NCI-H1048 (cell line): ENCODE measurements at places on chromosomes 11 and 22.

DNA sequence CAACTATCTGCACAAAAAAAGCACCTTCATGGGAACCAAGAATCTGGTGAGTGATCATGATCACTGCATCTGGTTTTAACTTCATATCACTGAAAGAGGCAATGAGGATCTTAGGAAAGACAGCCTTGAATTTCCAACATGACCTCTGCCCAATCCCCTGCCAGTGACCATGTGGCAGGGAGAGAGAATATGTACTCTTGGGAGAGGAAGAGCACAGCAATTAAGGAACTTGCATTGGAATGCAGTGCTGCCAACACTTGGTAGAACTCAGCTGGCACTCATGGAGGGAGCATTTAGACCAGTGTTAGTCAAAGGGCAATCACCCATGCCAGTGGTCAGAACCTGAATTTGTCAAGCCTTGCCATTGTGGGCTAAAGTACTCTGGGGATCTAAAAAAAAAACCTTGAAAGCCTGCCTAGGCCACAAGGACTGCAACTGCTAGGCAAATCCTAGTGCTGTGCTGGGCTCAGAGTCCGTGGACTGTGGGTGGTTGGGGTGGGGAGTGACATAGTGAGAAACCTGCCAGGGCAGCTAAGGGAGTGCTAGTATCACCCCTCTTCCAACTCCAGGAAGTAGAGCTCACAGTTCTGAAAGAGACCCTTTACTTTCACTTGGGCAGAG, 23.1 kb downstream of the JRKL start:
- no peak for DNase-seq

- no peak for DNase-seq
These were observed 12.9 kb downstream of the MPEG1 start for GRCh38 chr11:59199546-59200422.

DNA sequence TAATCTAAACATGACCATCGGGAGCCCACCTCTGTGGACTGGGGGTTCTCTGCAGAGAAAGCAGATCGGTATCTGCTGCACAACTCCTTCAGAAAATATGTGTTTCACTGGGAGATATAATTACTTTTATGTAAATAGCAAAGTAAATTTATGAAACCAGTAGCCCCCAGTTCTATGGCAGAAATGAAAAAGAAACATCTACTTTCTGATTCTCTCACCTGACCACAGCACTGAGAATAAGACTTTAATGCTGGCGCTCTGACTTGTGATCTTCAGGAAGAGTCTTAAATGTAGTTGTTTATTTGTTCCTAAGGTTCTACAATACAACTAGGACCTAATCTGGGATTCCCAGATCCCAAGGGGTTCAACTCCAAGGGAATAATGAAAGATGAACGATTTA, 518.0 kb downstream of the DLG2 start:
- no peak for DNase-seq

DNA sequence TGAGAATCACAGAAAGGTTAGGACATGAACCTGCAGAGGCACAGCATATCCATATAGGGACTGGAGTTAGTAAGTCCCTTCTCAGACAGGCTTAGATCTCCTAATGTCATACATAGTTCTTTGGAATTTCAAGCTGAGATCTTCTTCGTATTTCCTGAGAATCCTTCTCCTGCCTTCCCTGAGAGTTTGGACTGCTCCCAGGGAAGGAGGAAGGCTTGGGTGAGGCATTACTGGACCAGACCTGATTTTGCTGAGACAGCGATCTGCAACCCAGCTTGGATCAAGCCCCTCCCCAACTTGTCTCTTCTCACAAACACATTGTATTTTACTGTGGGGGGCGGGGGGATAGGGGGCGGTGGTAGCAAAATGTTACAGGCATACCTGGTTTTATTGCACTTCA, 108.5 kb downstream of the TSPAN18 start:
- no peak for DNase-seq

GRCh38 chr11:102244681-102245409, 72.4 kb upstream of the BIRC3 start:
- DNase-seq = no peak

DNA sequence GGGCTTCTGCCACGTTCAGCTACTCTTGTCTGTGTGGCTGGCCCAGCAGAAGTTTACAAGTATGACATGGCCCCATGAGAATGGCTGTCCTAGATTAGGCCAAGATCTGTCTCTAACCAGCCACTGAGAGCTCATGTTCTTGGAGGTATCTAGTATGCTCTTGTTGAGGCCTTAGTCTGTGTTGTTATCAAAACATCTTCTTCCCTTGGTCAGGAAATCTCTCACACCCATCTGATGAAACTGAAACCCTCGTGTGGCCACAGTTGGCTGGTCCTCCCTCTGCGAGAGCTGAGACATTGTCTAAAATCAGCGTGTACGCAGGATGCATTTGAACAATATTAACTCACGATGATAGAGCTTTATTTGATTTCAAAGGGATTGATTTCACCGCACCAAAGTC, 109.0 kb upstream of the NNMT start:
- no peak for DNase-seq

DNA sequence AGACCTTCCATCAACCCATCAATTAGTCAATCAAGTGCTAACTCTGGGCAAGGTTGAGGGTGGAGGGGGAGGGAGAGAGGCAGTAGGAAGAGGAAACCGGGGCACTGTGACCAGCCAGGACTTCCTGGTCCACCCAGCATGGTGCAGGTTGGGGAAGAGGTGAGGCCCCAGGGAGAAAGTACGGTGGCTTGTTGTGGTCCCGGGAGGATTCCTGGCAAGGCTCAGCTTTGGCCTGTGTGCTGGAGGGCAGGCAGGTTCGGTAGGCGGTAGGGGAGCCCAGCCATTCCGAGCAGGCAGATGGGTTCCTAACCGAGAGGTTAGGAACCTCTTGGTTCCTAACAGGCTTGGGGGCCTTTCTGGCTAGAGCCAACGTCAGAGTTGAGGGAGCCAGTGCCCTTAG, 10.8 kb downstream of the ST14 start:
- DNase-seq = no peak

- no peak for DNase-seq
These were observed 13.0 kb downstream of the MRPL21 start for GRCh38 chr11:68890490-68891231.

- no peak for DNase-seq
These were observed 1.1 kb upstream of the ADM start for GRCh38 chr11:10303558-10304363.

GRCh38 chr11:77609234-77609633, 19.5 kb downstream of the AQP11 start:
- no peak for DNase-seq

DNA sequence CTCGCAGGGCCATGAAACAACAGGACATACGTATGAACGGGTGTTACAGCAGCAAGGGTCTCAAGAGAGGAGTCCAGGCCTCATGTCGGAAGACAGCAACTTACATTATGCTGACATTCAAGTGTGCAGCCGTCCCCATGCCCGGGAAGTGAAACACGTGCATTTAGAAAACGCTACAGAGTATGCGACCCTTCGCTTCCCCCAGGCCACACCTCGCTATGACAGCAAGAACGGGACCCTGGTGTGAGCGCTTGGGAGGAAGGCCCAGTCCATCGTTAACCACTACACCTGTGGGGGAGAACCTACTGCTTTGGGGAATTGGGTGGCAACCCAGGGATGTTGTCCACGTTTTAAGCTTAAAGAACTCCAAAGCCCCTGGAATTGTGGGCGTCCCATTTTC, 7.2 kb downstream of the C11orf52 start:
- no peak for DNase-seq

DNA sequence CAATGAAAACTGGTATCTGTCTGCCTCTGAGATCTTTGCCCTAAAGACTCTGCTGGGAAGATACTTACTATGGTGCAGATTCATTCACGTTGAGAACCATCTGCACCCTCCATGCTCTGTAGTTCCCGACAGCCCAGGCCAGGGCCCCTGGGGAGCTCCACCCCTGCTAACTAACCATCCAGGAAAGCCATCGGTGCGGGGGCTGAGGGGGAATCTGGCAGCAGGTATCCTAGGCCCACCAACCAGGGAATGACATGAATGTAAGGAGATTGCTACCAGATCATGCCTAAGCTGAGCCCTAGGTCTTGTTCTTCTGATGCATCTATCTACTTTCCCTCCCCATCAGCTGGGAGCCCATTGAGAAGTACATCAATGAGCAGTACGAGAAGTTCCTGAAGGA, 11.3 kb upstream of the WBP2NL start:
- DNase-seq = no peak

- DNase-seq = no peak
These were observed 13.5 kb upstream of the TUB start for GRCh38 chr11:8067567-8067928.

GRCh38 chr11:297051-297585, 2.2 kb downstream of the IFITM5 start:
- DNase-seq = no peak

GRCh38 chr22:42732081-42732480, 11.4 kb upstream of the A4GALT start:
- DNase-seq = no peak

DNA sequence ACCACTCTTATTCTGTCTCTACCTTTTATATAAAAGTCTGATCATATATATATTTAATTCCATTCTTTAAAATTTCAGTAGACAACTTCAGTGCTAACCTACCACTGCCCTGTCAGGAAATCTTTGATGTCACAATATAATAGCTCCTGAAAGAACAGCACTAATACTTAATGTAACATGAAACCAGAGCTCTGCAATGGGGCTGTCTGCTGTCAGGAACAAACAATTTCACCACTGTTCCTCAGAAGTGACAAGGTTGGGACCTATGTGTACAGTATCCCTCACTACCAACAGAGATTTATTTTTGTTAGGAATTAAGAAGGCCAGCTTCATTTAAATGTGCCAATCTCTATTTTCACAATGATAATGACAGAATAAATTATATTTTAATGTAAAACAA, 165.5 kb upstream of the C11orf58 start:
- DNase-seq = no peak

- DNase-seq = no peak
These were observed 21.1 kb downstream of the TSPAN18 start for GRCh38 chr11:44747836-44748235.

DNA sequence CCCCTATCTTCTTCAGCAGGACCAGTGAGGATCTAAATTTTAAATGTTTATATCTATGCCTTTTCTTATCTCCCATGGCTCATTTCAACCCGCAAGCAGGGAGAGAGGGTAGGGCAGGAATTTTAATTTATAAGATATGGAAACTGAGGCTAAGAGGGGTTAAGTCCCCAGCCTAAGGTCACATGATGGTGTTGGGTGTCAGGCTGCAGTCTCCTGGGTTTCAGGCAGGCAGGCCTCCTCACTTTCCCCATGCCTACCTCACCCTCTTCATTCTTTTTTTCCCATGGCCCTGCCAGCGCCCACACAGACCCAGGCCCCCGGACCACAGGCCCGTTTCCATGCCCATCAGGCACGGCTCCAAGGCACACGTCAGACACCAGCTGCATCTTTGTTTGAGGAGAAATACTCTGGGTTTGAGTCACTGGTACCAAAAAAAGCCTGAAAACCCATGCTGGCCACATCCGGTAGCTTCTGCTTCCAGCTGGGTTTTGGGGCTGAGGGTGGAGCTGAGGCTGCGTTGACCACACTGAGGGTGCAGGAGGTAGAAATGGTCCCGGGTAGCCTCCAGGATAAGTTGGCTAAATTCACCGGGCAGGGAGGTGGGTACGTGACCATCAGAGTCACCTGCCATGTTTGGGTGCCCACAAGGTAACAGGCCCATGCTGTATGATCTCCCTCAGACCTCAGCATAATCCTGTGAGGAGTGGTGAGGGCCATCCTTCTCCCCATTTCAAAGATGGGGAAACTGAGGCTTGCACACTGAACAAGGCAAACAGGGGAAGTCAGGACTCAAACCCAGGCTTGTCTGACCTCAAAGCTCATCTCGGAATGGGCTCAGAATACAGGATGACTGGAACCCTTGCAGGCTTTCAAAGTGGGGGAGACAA, 7.5 kb downstream of the CRYBB1 start:
- no peak for DNase-seq

- no peak for DNase-seq
These were observed 26.4 kb downstream of the VPS37C start for GRCh38 chr11:61134801-61135257.

GRCh38 chr11:32953700-32954099, 61.1 kb downstream of the QSER1 start:
- DNase-seq = no peak

DNA sequence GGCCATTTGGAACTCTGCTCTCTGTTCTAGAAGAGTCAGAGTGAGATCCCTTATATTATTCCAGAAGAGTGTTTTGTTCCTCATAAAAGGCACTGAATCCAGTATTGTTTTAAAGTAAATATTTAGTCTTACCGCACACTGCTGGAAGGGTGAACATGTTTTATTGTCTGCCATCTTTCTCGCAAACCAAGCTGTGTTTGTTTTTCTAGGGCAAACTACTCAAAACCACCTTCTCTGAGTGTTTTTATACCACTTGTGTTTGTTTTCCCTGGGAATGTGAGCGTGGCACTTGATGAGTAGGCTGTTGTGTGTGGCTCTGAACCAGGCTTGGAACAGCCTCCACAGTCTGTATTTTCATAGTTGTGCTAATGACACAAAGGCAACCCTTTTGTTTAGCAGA, 89.8 kb downstream of the DBX1 start:
- no peak for DNase-seq

DNA sequence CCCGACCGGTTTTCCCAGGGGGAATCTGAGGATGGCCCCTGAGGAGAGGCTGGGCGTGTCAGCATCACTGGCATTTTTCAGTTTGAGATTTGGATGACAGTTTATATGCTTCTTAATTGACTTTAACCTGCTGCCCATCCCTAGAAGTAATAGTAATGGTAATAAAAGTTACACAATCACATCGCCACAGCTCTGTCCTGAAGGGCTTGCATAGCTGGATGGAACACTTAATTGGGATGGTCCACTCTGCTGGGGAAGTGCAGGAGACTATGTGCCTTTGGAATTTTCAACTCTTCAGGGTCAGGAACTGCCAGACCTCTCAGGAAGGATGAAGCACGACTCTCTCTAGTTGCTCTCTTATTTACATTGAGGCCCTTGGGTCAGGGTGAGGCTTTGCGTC, 16.2 kb downstream of the BARX2 start:
- DNase-seq = no peak

- DNase-seq = no peak
These were observed 94.9 kb upstream of the SEPTIN5 start for GRCh38 chr22:19619144-19620009.

GRCh38 chr11:60118338-60118737, 29.9 kb downstream of the MS4A2 start:
- DNase-seq = no peak

GRCh38 chr22:38448945-38449745, 5.9 kb downstream of the KCNJ4 start:
- no peak for DNase-seq

- DNase-seq = no peak
These were observed 12.6 kb upstream of the MAPK8IP1 start for GRCh38 chr11:45872651-45873356.
